ENCODE measurements at places on chromosomes 4 and X.

DNA sequence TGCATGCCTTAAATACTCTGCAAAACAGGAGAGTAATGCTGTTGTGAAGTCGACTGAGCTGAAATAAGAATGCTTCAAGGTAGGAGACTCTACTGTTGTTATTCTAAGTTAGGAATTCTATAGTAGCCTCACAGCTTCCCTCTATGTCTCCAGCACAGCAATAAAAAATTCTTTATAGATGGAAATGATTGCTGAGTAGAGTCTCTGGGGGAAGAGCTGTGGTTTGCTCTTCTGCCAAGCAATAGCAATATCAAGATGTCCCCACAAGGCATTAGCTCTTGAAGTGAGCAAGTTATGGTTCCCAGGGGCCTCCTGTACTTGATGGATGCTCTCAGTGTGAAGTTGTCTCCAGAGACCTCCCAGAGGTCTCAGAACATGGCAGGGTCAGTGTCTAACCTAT is 880.6 kb upstream of the FRG1 start:
- no peak for DNase-seq

DNA sequence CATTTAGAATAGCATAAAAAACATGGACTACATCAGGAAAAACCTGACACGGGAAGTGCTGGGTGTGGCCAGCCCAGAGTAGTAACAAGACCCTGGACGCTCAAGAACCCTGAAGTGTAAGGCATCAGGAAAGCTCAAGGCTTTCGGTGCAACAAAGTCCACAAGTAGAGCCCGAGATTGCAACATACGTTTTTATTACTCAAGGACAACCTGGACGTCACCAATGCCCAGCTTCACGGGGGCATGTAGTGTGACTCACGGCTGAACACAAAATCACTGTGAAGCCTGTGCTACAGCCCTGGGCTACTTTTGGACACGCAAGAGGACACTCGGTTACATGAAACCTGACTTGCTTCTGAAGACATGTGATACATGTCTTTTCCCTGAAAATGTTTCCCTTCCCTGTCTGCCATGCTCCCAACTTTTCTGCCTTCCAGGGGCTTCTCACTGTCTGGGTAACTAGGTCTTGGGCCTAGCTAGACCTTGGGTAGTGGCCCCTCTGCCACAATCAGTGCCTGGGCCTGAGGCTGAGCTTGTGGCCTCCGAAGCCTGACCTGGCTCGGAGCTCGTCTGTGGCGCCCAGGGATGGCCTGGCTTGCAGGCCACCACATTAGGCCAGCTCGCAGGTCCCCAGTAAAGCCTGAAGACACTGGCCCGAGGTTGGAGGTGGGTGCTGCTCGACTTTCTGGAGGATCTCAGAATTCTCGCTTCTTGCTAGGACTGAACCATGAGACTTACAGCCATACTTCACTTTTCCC is 9.2 kb downstream of the IRAK1 start:
- no peak for DNase-seq

GRCh38 chr4:127623797-127624083 is 9.0 kb upstream of the INTU start:
- DNase-seq: no peak

GRCh38 chr4:41385481-41385880 is 128.8 kb downstream of the UCHL1 start:
- DNase-seq: no peak

DNA sequence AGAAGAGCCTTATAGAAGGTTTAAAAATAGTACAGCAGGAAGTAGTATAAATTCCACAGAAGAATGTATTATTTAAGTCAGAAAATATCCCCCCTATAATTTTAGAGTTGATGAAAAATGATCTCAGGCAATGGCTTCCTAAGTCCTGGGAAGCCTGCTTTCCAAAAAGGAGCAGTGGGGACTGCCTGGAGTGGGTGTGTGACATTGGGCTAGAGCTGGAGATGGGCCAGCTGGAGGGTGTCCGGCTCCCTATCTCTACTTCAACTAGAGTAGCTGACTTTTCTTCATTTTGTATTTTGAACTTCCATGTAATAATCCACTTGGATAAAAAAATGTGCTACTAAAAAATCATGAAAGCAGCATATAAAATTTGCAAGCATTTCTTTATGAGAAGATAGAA is 253.9 kb downstream of the ANK2 start:
- no peak for DNase-seq

- DNase-seq: no peak
These were observed 45.5 kb upstream of the CYP2U1 start for GRCh38 chr4:107885865-107886264.

GRCh38 chrX:119667111-119667878 is 25.7 kb downstream of the SEPTIN6 start:
- DNase-seq: no peak

- no peak for DNase-seq
These were observed 21.3 kb downstream of the ABCG2 start for GRCh38 chr4:88137112-88137511.

DNA sequence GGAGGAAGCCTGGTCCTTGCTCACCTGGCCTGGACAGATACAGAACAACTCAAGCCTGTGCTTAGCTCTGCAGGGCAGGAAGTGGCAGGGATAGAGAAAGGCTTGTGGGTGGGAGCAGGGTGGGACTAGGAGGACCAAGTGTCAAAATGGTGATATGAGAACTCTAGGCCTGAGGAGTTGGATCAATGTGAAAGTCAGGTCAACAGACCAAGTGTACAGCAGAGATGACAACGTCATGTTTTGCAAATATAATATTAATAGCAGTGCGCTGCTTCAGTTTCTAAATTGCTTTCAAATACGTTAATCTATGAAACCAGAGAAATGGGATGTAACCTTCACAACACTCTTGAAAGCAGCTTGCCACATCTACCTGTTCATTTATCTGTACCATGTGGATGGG is 114.2 kb upstream of the MAP3K15 start:
- no peak for DNase-seq

All from activated CD4-positive, alpha-beta T cell treated with anti-CD3 and anti-CD28 coated beads for 1 hour (primary cell).